ENCODE measurements at places on chromosomes 2 and 18.

DNA sequence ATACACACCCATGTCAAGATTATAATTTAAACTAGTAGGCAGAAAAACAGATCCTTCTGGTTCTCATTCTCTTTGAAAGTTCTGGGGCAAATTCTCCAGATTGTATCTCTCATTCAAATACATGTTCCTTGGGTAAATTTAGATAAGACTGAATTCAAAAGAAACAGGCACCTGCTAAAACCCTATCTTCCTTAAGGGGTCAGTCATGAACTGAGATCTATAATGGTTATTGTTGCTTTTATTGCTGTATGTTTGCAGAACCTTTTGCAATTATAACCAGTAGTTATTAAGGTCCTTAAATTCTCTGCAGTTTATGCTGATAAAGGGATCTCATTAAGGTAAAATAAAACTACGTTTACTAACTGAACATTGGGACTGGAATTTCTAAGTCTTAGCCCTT, 83.5 kb downstream of the MYO5B start:
- no peak for DNase-seq

DNA sequence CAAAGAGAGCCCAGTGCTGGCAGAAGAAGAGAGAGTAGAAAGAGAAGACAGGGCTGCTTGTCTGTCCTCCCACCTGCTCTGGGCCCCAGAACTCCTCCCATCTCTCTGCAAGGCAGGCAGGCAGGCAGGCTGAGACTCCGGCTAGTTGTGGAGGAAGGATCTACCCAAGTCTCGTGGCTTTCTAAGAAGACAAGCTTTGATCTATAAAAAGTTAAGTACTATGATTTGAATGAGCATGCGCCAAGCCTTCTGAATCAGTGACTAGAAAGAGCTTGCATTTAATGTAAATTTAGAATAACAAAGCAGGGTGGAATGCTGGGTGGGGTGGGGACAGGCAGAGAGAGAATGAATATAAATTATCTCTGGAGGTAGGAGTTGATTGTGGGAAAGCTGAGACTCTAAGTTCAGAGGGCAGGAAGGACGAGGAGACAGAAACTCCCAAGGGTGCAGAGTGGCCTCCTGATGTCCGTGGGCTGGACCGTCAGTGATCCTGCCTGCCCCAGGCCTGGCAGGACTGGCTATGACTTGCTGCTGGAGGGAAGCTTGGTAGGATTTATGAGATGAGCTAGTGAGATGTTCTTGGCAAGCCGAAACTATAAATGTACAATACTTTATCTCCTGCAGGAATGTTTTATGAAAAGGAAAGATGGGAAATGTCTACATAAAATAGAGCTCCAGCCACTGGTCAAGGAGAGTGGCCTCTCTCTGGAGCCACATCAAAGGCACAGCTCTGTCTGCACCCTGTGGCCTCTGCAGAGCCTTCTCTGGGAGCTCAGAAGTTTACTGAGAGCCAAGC, 447.5 kb downstream of the TNS1 start:
- no peak for DNase-seq

- no peak for DNase-seq
Measured at GRCh38 chr2:57842531-57842930, 204.1 kb upstream of the VRK2 start.

- no peak for DNase-seq
Measured at GRCh38 chr18:79935098-79935480, 16.4 kb downstream of the SLC66A2 start.

GRCh38 chr2:160505256-160505655, 11.6 kb upstream of the RBMS1 start:
- DNase-seq = no peak

DNA sequence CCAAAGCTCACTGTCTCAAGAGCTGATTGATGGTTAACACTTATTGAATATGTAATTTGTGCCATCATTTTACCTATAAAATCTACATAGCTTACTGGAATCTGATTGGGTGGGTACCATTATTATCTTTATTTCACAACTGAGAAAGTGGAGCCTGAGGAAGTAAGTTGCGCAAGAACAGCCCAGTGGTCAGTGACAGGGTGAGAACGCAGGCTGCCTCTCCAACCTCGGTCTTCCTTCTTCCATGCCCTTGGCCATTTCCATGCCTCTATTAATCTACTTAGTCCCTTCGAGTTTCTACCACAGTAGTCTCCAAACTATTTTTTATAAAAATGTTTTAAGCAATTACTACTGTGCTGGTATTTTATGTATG, 390.9 kb upstream of the VWC2L start:
- DNase-seq = no peak

DNA sequence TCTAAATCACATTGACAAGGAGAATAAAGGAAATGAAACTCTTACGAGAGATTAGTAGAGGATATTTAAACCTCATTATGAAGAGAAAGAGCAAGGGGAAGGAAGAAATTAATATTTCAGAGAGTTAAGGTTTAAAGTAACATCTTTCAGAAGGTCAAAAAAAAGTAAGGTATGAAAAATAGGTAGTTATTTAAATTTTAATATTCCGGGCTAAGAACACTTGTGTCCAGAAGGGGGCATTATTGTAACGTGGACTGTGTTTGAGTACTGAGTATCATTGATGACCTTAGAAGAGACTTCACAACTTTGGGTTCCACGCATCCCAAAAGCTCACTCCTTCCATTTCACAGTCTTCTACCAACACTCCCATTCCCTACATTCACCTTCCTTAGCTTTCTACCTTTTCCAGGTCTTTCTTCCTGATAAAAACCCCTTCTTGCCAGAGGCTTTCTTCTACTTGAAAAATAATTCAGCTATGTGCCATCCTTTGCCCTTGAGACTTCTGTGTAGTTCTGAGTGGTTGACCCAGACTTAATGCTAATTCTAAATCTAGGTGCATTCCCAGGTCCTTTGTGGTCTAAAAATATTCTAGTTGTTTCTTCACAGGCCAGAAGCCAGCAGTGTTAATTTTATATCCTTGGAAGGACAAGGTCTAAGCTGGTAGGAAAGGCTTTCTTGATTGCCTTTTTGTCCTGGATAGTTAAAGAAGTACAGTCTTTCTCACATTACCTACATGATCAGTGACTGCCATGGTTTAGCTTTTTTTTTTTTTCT, 16.5 kb downstream of the DYNC1I2 start:
- DNase-seq = peak; percentile 48

DNA sequence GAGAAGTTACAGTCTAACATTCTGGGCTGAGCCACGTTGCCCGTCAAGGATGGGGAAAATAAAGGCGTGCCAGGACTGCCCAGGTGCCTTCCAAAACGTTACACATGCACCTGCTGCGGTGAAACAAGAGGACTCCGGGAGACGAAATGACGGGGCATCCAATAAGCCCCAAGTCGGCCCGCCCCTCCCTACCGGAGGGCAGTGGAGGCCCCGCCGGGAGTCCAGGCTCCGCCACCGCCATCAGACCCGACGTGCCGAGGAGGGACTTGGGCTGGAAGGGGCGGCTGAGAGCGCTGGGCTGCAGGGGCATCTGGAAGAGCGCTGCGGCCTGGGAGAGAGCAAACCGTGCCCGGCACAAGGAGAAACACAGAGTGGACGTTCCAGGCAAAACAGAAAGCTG, 112.5 kb upstream of the GPC1 start:
- DNase-seq = no peak
